ENCODE measurements at places on chromosomes 7 and 10.

- DNase-seq = no peak
These were observed 2.6 kb upstream of the PCBD1 start for GRCh38 chr10:70890917-70891431.

GRCh38 chr7:129519464-129519863 is 17.1 kb downstream of the SMKR1 start:
- no peak for DNase-seq

DNA sequence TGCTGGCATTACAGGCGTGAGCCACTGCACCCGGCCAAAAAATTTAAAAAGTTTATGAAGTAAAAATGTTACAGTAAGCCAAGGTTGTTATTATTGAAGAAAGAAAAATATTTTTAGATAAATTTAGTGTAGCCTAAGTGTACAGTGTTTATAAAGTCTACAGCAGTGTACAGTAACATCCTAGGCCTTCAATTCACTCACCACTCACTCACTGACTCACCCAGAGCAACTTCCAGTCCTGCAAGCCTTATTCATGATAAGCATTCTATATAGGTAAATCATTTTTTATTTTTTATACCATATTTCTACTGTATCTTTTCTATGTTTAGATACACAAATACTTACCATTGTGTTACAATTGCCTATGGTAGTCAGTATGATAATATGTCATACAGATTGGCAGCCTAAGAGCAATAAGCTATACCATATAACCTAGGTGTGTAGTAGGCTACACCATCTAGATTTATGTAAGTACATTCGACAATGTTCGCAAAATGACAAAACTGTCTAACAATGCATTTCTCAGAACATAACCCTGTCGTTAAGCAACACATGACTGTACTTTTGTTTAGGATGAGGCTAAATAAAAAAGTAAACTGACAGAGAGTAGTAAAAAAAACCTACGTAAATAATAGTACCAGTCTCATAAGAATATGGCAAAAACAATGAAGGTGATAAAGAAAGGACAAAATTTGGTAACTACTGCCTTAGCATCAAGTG is 77.8 kb upstream of the FAM133B start:
- no peak for DNase-seq

DNA sequence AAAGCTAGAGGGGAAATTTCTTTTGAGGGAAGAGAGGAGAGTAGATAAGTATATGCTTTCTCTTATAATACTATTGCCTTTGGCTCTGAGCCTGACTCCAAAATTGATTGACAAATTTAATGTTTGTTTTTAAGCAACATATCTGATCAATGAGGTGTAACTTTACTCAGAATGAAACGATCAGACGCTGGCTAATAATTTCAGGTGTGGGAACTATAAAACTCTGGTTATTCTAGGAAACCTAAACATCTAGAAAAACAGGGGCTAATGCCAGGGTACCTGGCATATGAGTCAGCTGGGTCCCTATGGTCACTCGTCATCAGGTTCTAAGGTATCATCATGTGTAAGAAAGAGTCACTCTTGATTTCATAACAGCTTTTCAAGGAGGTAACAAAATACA is 139.7 kb downstream of the ATE1 start:
- DNase-seq = no peak

DNA sequence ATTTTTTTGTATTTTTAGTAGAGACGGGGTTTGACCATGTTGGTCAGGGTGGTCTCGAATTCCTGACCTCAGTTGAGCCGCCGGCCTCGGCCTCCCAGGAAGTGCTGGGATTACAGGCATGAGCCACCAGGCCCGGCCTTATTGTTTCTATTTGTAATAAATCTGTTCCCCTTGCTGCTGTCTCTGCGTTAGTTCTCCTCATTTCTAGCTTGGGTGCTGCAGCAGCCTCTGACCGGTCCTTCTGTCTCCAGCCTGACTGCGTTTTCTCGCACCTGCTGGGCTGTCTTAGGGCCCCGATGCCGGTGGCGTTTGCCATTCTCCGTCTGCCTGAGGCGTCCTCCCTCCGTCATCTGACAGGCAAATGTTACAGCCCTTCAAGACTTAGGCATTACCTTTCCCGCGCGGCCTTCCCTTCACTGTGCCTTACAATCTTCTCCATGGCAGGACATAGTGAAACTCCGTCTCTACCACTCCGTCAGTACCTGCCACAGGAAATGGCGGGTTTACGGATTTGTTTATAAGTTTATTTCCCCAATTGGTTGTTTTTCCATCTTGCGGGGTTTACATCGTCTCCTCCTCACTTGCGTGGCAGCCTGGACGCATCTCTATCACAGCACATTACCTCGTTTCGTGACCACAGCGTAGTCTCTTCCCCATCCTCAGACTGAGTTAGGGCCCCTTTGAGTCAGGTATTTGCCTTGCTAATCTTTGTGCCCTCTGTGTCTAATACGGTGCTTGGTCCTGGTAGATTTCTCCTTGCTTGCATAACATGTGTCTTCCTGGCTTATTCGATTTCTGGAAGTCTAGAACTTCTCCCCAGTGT is 2.3 kb upstream of the GIMAP8 start:
- no peak for DNase-seq
